ENCODE measurements at places on chromosomes 3 and 15. TPM values are rescaled to one million over a fixed set of nuclear protein-coding genes. Genes with fewer than 3 reads are reported as not detected.

GRCh38 chr15:41950489-41950888, 21.9 kb downstream of the EHD4 start:
- no peak for DNase-seq

DNA sequence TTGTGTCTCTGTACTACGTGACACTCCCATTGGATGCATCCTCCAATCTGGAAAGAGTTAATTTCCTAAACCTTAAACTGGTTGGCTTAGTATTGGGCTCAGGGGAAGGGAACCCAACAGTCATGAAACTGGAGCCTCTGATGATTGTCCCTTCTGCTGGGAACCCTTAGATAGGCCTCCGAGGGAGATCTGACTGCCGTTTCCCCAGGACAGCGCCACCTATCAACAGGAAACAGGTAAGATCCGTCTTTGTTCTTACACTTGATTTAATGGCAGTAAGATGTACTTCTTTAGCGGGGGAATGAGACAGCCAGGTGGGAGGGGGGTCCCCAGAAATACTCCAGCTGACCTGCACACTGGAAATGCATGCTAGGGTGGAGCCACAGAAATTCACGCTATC, 1749.6 kb downstream of the SI start:
- DNase-seq, result no peak

- DNase-seq, result no peak
Observed at GRCh38 chr15:86611417-86612040, 531.9 kb downstream of the AGBL1 start.

DNA sequence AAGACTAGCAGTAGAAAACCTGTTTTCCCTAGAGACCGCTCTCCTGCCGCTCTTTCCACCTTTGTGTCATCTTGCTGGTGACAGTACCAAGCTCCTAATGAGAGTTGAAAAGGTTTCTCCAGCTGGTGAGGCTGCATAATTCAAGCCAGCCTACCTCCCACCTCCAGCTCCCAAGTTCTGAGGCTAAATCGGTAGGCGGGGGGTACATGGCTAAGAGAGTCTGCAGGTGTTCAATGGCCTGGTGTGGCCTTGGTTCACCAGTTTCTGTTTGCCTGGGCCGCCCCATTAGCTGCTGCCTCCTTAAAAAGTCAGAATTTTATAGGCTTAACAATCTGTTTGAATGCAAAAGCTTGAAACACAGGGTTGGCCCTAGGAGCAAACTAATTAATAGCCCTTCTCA, 262.8 kb downstream of the SLCO3A1 start:
- DNase-seq, result no peak

GRCh38 chr3:31768479-31769125, 212.5 kb downstream of the OSBPL10 start:
- DNase-seq, result peak; percentile 13

GRCh38 chr3:34276342-34276741, 477.9 kb downstream of the PDCD6IP start:
- DNase-seq, result no peak

GRCh38 chr3:89957451-89957850, 850.0 kb downstream of the EPHA3 start:
- DNase-seq, result no peak

DNA sequence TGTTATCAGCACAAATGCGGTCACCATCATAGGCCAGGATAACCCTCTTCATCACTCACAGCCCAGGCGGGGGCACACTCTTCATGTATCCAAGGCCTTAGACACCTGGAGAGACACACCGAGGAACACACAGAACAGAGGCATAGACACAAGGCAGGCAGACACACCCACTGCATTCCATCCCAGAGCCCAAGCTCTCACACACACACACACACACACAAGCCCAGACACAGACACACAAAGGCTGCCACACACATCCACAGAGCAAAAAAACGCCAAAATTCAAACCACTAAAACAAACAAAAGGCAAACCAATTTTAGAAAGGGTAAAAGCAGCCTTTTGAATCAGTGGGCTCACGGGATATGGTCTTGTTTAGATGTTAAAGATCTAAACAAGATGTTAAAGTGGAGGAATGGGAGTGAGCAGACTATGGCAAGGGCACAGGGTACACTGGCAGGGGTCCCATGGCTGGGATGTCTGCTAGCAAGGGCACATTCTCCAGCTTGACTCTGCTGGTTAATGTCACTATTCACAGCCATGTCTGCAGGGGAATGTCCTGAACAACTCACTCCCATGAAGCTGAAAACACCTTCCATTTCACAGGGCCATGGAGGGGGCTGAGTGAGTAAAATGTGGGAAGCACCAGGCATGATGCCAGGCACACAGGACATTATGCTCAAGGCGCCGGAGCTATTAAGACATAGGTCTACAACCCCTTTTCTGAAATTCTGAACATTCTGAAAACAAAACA, 14.9 kb upstream of the CRABP1 start:
- DNase-seq, result no peak

DNA sequence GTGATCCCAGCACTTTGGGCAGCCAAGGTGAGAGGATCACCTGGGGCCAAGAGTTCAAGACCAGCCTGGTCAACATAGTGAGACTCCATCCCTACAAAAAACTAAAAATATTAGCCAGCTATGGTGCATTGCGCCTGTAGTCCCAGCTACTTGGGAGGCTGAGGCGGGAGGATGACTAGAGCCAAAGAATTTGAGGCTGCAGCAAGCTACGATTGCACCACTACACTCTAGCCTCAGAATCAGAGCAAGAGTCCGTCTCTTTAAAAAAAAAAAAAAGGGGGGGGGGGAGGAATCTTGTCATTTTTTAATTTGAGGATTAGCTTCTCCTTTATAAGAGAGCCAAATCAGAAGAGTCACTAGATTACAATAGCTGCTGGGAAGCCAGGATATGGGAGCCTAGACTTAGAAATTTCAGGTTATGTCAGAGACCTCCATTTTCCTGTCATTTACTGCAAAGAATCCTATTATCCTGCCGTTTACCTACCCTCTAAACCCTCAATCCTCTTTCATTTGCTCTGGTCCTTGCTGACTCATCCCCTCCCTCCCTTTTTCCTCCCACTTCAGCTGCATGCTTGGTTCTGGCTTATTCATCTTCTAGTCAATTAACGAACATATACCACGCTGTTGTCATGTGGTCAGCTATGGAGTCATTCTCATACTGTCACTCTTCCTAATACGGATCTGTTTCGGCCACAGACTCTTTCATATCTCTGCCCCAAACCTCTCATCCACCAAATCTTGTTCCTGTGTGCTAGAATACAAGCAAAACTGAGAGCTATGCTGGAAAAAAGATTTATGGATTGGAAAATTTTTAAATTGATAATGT, 83.8 kb upstream of the PPIB start:
- no peak for DNase-seq

DNA sequence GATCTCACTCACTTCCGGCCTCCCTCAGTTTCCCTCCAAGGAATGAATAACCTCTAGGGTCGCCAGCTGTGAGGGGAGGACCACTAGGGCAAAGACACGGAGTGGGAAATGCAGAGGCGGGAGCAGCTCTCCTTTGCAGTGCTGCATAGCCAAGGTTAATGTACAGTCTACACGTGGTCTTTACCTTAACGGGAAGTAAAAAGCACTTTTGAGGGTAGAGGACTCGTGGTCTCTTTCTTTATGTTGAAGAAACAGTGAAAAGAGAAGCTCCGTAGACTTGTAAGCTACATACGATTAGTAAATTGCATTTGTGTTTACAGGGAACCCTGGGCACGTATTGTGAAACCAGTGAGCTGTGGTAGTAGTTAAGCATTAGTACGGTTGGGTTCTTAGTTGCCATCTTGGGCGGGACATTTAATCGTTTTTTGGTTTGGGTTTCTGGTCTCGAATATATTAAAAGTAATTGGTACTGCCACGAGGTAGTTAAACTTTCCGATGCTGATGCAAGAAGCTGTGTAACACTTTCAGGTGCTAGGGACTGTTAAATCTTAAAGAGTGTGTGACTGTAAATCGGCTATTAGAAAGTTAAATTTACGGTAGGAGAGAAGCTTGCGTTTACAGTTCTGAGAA, 828 bp downstream of the U2SURP start:
- DNase-seq, result no peak

DNA sequence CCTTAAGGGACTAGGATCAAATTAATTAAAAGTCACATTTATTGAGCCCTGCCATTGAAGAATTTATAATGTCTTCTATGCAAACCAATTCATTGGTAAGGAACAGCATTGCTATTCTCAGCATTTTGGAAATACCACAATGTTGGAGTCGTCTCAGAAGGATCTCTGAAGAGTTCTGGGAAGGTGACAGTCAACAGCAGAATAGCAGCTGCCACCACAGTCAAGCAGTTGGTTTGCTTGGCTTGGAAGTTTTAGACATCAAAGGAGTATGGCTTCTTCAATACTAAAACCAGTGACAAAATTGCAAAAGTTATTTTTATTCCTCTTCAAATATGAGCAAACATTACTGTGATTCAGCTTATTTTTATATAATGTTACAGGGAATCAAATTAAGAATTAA, 167.9 kb downstream of the CNTN4 start:
- no peak for DNase-seq

DNA sequence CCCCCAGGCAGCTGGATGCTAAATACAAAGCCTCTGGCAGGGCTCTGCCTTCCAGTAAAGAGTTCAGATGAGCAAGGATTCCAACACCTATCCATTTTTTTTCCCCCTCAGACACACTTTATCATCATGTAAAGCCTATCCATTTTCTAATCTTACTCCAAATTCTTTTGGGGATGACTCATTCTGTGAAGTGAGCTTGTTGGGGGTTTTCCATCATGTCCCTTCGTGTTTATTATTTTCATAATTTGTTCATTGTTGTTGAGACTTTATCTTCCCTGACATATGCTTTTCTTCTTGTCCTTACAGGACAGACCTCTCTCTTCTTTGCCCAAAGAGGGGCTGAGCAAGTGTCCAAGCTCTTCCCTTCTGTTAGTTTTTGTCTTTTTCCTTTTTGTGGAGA, 34.7 kb upstream of the SH3BP5 start:
- no peak for DNase-seq

LRRC3B gene
- not detected for total RNA-seq

SLC2A2 gene
- not detected for total RNA-seq

DZIP1L gene
- total RNA-seq, result 12.7 TPM

SI gene
- not detected for total RNA-seq

GCNT3 gene
- total RNA-seq, result 0.14 TPM

CACNA1D gene
- total RNA-seq, result not detected

CAPN3 gene
- total RNA-seq, result 0.21 TPM

FOXL2NB gene
- 0.04 TPM for total RNA-seq

ALDH1A2 gene
- 4.0 TPM for total RNA-seq

Data from pulmonary artery endothelial cell (primary cell).